ENCODE measurements at places on chromosomes 12 and 14. TPM values are rescaled to one million over a fixed set of nuclear protein-coding genes. Genes with fewer than 3 reads are reported as not detected.

GRCh38 chr14:101408077-101408831 is 153.0 kb upstream of the DIO3 start:
- peak; percentile 98 for DNase-seq

DNA sequence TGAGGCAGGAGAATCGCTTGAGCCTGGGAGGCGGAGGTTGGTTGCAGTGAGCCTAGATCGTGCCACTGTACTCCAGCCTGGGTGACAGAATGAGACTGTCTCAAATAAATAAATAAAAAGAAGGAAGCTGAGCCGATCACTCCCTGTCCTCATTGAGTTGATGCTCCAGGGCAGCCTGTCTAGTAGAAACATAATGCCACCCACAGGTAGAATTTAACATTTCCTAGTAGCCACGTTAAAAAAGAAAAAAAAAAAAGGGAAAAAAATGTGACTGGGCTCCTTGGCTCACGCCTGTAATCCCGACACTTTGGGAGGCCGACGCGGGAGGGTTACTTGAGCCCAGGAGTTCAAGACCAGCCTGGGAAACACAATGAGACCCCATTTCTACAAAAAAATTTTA is 135.7 kb downstream of the SCARB1 start:
- no peak for DNase-seq

DNA sequence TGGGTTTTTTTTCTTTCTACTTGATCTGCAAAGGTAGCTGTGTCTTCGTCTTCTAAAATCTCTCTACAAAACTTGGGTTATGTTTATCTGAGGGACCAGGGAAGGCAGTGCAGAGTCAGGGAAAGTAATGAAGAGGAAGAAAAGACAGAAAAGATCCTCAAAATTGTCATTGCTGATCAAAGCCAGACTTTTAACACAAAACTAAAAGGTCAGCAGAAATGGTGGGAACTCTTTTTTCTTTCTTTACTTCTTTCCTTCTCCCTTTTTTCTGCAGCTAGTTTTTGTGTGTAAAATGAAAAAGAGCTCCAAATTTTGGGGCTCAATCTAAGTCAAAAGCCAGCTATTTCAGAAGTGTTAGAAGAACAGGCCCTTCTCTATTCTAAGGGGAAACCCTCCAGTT is 11.9 kb downstream of the DPF3 start:
- DNase-seq = no peak

- no peak for DNase-seq
Measured at GRCh38 chr12:131076296-131076695, 122.6 kb downstream of the ADGRD1 start.

DNA sequence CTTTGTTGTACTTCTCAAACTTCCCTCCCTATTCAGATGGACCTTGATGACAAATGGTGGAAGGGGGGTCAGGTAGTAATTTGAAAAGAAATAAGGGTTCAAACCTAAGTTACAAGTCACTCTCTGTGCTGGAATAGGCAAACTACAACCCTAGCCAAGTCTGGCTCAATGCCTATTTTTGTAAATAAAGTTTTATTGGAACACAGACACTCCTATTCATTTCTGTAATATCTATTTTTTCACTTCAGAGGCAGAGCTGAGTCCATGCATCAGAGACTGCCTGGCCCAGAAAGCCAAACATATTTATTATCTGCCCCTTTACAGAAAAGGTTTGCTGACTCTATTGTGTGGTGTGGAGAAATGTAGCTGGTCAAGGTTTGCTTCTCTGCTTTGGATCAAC is 78.4 kb upstream of the RIN3 start:
- no peak for DNase-seq

DNA sequence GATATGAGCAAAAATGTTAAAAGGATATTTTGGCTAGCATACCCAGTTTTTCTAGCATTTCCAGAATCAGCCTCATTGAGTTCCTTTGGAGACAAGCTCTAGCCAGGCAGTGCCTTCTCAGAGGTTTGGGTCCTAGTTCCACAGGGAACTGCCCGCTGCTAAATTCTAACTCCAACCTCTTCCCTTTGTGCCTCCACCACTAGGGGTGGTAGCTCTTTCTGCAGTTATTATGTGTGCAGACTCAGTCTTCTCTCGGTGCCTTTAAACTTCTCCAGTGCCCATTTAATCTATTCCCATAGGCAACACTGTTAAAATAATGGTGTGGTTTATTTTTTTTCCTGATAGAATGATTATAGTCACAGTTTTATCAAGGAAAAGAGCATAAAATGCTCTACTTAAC is 21.5 kb upstream of the SLC25A3 start:
- no peak for DNase-seq

Gene CCDC197
- total RNA-seq = not detected

Gene MLF2
- total RNA-seq = 88.6 TPM

Measured in fibroblast of lung (primary cell).